NCI-H446 treated with DMSO at 0.1 percent for 48 hours (cell line): ENCODE measurements at places on chromosomes 11 and 22.

DNA sequence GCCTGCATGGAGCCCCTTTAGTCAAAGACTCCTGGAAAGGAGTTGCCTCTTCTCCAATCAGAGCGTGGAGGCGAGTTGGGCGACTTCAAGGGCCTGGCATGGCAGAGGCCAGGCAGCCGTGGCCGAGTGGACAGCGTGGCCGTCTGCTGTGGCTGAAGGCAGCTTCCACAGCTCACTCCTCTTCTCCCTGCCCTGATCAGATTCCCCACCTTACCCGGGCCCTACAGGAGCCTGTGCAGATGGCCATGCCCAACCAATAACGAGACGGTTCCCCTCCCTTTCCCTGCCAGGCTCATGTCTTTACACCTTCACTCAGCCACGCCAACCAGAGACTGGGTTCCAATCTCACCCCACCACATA is 20.0 kb upstream of the SLC22A12 start:
- DNase-seq: no peak

GRCh38 chr22:42462016-42462415 is 29.8 kb upstream of the NFAM1 start:
- no peak for DNase-seq

DNA sequence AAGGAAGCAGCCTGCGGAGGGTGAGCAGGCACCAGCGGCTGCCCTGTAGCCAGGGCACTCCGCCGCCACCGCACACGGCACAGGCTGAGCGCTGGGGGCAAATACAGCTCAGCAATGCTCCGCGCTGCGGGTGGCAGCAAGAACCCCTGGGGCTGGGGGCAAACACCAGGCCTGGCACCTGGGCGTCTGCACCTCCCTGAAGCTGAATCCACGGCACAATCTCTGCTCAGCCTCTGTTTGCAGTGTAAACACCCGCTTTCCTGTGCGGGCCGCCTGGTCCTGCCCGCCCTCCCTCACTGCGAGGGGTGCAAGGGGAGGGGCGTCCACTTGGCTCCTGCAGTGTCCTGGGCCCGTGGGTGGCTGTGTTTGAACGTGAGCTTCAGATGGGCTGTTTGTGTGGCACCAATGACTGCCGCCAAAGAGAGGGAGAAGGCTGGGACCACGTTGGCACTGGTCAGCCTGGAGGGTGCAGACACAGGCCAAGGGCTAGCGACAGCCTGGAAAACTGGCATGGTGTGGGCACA is 14.8 kb upstream of the MPPED1 start:
- DNase-seq: no peak

DNA sequence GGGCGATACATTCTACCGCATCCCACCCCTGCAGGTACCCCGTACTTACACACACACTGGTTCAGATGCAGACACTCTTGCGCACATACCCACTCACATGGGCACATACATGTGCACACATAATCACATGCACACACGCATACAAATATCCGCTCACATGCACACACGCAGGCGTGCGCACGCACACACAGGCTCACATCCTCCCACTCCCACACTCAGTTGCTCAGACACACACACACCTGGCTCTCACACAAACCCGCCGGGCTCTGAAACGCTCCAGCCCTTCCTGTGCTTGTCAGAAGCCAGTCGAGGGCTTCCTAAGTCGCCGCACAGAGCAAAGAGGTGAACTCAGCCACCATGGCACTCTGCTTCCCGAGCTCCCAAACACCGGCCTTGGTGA is 164.5 kb downstream of the CRYBB2 start:
- DNase-seq: no peak

DNA sequence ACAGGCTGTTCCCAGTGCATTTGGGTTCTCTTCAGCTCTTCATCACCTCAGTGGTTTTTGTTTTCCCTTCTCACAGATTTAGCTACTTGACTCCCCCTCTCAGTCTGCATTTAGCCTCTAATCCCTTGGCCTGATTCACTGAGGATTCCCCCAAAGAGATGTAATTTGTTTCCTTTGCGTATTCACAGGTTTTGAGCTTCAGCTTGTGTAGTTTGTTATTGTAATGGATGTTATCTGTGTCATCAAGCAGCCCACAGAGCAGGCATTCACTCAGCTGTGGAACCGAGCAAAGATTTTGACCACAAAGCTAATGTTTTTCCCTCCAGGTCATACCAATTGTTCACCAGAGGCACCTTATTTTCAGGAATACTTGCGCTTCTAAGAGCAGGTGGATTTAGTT is 6.4 kb upstream of the ME3 start:
- DNase-seq: no peak

- DNase-seq: no peak
Observed at GRCh38 chr11:12421386-12421785, 44.0 kb downstream of the PARVA start.

- DNase-seq: no peak
Observed at GRCh38 chr22:46508491-46508999, 28.9 kb downstream of the CELSR1 start.

DNA sequence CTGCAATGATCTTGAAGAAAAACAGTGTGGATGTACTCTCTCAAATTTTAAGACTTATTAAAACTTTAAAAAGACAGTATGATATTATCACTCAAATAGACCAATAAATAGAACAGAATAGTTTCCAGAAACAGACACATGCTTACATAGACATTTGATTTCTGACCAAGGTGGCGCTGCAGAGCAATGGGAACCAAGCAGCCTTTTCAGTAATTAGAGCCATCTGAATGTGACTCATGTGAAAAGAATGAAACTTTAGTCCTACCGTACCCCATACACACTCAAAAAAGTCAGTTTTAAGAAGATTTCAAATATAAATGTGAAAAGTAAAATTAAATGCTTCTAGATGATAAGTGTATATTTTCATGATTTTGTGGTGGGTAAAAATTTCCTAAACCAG is 74.2 kb upstream of the MS4A8 start:
- DNase-seq: no peak
